ENCODE measurements at places on chromosomes 7 and 10.
A peak's percentile ranks its signal among the peaks of the same experiment; 100 is the strongest.

DNA sequence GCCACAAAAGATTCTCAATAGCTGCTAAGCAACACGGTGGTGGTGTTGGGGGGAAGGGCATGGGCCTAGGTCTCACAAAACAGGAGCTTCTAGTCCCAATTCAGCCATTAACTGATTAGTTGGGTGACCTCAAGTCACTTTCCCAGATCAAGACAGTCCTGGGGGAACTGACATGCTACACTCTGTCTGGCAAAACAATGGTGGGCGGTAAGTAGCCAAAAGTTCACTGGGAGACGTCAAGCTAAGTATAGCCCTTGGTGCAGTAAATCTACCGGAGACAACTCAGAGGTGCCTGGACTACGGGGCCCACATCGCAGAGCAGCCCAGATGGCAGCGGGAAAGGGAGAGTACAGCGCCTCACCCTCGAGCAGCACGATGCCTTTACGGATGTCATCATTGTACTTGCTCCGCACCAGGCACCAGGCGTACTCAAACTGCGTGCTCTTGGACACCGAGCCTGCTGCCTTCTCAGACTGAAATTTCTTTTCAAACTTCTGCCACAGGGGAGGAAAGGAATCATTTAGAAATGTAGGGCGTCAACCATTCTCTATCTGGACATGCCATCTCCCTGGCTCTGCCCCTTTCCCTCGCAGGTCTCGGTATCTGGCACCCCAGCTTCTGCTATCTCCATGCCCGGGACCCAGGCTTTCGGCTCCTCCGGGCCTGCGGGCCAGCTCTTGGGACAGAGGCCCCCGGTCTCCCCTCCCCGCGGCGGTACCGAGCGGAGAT is 1.1 kb downstream of the FIS1 start:
- DNase-seq = no peak

GRCh38 chr7:128735436-128735835 is 3.7 kb upstream of the CALU start:
- DNase-seq = peak; percentile 67

- DNase-seq = no peak
Measured at GRCh38 chr7:26387731-26388130, 96.1 kb downstream of the SNX10 start.

DNA sequence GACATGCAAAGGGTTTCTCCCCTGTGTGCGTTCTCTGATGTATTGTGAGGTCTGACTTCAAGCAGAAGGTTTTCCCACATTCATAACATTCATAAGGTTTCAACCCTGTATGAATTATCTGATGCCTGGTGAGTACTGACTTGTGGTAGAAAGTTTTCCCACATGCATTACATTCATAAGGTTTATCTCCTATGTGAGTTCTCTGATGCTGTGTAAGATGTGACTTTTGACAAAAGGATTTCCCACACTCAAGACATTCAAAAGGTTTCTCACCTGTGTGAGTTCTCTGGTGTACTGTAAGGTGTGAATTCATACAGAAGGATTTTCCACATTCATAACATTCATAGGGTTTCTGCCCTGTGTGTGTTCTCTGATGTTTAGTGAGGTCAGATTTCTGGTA is 45.1 kb downstream of the ZNF33B start:
- no peak for DNase-seq

DNA sequence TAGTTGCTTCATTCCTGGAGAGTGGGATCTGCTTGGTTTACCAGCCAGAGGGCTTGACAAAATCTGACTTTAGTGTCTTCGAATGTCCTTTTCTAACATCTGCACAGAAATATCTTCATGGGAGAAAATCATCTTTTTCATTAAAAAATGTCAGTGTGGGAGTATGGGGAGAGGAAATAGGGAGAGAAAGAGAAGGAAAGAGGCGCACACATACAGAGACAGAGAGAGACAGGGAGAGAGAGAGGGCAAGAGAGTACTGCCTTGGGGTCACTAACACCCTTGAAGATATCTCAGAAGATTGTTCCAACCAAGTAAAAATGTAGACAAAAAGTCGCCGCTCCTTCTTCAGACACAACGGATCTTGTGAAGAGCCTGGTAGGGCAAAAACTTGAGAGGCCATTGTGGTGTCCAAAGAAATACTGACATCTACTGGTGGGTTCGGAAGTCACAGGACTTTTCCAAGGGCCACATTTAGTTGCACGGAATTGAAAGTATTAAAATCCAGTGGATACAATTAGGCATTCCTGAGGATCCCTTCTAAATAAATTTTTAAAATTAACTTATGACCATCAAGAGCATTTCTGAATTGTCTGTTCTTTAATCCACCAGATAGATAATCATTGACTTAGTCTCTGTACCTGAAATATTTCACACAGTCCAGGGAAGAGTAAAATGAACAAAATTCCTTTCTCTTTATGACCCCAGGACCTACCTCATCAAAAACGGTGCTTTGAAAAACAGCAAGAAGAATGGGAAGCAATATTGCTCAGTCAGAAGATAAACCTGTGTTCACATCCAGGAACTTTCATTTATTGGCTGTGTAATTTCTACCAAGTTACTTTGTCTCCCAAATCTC is 29.7 kb downstream of the VIM start:
- DNase-seq = no peak

DNA sequence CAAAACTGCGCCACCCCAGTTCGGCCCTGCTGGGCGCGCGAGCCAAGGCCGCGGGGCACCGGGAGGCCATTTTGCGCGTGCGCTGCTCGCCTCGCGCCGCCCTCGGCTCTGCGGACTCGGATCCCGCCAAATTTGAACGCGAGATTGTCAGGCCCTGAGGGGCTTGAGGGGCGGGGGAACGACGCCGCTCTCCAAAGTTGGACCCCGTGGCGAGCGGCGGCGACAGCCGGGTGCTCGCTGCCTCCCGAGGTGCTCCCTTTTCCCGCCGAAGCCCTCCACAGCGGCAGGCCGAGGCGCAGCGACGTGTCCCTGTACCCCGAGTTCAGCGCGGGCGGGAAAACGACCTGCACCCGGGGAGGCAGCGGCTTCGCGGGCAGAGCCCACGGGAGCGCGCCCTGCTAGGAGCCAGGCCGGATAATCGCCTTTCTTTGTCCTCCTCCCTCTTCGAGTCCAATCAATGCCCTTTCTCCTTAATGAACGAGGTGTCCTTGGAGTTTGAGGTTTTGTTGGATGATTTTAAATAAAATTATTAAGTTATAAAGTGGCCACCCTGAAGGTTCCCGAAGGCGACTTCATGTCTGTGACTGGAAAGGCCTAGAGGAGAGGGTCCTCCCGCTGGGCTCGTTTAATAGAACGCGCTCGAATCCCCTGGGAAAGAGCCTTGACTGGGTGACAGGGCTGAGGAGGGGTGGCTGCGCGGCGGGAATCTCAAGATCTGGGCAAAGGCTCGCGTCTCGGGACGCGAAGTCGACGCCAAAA is 10.7 kb upstream of the SPAG6 start:
- no peak for DNase-seq

DNA sequence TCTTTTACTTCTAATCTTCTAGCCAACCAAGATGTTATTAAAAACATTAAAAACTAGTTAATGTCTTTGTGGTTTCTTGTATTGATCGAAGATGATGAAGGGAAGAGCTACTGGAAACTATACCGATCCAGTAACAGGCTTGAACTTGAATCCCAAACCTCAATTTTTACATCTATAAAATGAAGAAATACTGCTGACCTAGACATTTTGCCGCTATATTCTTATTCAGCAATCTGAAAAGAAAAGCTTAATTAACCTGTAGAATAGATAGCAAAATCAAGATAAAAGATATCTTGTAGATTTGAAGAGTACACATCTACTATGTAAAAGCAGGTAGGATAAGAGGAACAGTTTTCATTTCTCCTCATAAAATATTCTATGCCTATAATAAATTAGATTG is 326.1 kb upstream of the LRRN3 start:
- DNase-seq = no peak

DNA sequence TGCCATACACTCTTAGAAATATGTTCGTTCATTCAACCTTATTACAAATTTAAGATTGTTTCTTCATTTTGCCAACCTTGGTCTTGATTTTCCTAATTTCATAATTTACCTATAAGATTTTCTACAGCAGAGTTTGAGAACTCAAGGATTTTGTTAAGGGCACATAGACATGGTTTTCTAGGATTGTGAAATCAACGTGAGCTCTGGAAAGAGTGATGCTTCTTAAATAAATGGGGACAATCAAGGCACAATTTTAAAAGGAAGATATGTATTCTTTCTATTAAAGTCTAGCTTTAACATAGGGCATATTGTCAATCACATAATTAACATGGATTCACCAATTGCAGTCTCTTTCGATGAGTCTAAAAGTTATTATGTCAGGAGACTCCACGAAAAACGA is 174.2 kb upstream of the PHF14 start:
- no peak for DNase-seq

DNA sequence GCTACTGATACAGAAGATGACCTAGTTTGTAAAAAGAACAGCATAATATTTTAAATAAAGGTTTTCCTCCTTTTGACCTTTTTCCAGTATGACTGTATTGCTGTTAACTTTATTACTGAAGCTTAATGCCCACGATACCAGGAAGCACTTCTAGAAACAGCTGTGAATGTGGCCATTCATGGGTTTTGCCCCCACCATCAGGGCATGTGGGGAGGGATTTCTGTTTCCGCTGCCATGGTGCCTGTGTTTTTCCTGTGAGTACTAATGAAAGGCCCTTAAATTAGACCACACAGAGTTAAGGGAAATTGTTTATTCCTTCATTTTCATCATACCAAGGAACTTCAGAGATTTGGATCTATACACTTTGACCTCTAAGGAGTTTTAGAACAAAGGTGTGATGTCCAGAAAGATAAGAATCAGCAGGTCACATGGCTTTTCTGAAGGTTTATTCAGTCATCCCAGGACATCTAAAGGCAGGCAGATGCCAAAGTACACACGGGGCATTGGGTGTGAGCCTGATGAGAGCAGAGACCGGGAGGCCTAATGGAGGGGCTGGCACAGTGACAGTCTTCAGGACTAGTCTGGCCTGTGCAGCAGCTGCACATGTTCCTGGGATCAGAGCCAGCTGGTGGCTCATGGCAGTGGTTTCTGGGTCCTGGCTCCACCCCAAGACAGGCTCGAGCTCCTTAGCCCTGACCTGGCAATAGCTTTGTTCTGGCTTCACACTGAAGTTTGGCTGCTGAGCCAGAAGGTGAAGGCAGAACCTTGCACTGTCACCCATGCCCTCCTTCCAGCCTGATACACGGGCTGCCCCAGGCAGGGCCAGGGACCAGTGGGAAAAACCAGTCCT is 190.9 kb downstream of the REEP3 start:
- peak; percentile 93 for DNase-seq

GRCh38 chr10:58661336-58661735 is 148.7 kb downstream of the BICC1 start:
- DNase-seq = no peak

GRCh38 chr7:153408360-153409335 is 643.5 kb upstream of the DPP6 start:
- DNase-seq = no peak

DNA sequence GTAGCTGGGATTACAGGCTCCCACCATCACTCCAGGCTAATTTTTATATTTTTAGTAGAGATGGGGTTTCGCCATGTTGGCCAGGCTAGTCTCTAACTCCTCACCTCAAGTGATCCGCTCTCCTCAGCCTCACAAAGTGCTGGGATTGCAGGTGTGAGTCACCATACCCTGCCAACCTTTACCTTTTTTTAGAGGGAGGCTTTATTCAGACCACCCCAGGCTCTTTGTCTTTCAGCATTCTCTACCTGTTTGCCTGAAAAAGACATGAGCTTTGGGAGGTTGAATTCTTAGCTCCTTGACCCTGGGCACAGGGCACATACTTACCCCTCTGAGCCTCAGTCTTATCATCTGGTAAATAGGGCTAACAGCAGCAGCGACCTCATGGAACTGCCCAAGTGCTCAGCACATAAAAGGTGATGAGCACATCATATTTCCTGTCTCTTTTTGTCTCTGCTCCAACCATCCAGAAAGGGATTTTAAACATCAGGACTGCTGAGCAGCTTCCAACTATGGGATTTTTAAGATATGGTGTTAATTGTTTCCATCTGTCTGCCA is 17.0 kb downstream of the FRMPD2 start:
- no peak for DNase-seq

GRCh38 chr7:93948106-93948505 is 26.6 kb downstream of the GNG11 start:
- DNase-seq = no peak

DNA sequence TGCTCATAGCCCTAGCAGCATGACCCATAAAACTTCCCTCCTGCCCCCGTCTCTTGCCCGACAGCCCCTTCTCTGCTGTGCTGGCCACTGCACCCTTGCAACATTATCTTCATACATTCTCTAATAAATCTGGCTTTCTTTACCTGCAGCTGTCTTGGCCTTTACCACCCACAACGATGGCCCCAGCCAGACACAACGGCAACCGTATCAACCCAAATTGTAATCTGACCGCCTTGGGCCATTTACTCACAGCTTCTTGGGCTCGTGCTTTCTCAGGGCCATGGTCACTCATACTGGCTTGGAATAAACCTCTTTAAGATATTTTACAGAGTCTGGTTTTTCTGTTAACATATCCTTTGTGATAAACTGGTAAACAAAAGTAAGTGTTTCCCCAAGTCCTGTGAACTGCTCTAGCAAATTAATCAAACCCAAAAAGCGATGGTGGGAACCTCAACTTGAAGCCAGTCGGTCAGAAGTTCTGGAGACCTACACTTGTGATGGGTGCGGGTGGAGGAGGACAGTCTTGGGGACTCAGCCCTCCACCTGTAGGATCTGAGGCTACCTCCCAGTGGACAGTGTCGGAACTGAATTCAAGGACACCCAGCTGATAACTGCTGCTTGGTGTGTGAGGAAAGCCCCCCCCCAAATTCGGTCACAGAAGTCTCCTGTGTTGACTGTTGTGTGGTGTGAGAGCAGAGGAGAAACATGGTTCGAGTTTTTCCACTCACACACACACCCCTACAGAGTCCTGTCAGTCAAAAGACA is 87.6 kb upstream of the ATP6V0A4 start:
- DNase-seq = no peak

GRCh38 chr7:106262221-106262881 is 22.4 kb downstream of the NAMPT start:
- no peak for DNase-seq

DNA sequence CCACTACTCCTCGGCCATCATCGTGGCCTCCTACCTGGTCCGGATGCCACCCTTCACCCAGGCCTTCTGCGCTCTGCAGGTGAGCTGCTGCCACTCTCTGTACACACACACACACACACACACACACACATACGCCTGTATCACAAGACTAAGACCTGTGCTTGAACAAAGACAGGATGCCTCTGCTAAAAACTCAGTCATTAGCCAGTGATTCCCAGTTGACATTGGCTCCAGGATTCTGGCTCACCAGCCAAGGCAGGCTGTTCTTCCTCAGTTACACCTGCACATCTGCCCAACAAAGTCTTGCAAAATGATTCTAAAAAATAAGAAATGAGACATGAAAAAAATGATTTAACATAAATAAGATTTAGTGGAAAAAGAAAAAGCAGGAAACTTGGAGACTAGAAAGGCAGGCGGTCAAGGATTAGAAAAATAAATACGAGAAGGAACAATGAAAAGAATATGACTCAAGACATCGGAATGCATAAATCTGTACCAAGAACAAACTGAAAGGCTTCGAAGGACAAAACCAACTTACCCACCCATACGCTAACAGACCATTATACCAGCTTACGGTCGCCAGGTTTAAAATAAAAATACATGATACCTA is 7.4 kb upstream of the LRRC18 start:
- no peak for DNase-seq

GRCh38 chr10:52409928-52410327 is 95.8 kb downstream of the DKK1 start:
- no peak for DNase-seq
